Activated naive CD4-positive, alpha-beta T cell treated with anti-CD3 and anti-CD28 coated beads, Interleukin-2, amount 50 U/mL, for 72 hours (primary cell): ENCODE measurements at places on chromosomes 16 and 17.

DNA sequence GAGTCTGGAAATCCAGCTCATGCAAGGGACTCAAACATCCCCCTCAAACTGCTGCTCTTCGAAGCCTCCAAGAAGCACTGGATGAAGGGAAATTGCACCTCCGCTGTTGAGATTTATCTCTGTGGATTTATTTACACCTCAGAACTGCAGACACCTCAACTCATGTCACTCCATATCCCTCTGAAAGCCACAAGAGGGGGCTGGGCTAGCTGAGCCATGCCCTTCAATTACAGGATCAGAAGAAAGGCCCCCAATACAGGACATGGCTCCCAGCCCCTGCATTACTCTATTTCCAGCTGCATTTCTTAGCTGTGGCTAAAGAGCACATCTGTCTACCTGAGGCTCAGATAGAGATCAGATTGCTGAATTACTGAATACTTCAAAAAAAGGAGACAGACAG is 103.1 kb upstream of the DYNLRB2 start:
- DNase-seq, result no peak

DNA sequence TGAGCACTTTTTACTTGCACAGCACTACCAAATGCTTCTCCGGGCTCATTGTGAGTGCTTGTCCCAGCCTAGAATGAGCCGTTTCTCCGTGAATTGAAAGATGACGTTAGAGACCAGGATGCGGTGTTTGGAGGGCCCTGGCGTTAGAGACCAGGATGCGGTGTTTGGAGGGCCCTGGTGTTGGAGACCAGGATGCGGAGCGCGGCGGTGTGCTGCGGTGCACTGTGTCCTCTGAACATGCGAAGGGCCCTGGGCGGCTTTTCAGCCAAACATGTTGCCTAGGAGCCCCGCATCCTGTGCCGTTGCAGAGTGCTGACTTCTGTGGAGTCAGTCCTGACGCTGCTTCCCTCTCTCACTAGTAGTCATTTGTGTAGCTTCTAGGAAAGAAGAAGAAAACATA is 42.7 kb downstream of the BANP start:
- no peak for DNase-seq

- DNase-seq, result no peak
Measured at GRCh38 chr16:88991813-88992350, 14.9 kb upstream of the CBFA2T3 start.

GRCh38 chr17:77375917-77376651 is 235.3 kb downstream of the SEC14L1 start:
- no peak for DNase-seq

GRCh38 chr17:36824678-36825101 is 112.6 kb upstream of the LHX1 start:
- no peak for DNase-seq

- DNase-seq, result no peak
Measured at GRCh38 chr17:7903154-7904103, 12.7 kb downstream of the RNF227 start.

- no peak for DNase-seq
Measured at GRCh38 chr16:86089334-86089900, 190.5 kb downstream of the IRF8 start.

- DNase-seq, result no peak
Measured at GRCh38 chr16:85041219-85042166, 13.9 kb downstream of the KIAA0513 start.

GRCh38 chr17:48322060-48322459 is 108.0 kb downstream of the SKAP1 start:
- DNase-seq, result no peak

DNA sequence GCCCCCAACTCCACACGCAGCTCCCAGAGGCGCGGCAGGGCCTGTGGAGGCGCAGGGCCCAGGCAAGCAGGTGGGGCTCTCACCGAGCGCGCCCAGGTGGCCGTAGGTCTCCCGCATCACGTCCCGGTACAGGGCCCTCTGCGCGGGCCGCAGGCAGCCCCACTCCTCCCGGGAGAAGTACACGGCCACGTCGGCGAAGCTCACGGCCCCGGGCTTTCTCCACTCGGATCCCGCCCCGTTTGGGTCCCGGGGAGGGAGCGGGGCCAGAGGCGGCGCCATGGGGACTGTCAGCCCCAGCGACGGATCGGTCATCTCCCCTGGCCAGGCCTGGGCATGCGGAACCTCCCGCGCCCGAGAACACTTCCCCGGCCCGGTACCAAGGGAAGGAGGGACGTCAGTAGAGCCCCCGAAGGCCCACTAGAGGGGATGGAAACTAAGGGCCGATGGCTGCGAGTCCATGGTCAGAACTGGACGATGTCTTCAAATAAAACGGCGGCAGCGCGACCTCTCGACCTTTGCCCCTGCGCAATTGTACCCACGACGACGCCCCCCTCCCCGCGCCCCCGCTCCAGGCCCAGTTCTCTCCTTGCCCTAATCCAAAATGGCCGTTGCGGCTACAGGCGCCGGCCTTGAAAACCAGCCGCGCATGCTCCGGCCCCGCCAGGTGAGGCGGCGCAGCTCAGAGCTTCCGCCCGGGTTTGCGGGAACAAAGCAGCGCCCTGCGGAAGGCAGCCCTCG is at the start of gene ZNF747:
ZNF747 (minus strand) TSS at position 491 of the 738 bp plus-strand sequence; CDS start at position 312, 179 bp downstream.
- DNase-seq, result peak; percentile 91

GRCh38 chr16:86563469-86564345 is 2.9 kb upstream of the FOXC2 start:
- DNase-seq, result peak; percentile 76

GRCh38 chr17:33968350-33969044 is 286.6 kb upstream of the CCL2 start:
- peak; percentile 18 for DNase-seq

- DNase-seq, result no peak
Measured at GRCh38 chr16:69367980-69368379, 16.4 kb upstream of the TMED6 start.

DNA sequence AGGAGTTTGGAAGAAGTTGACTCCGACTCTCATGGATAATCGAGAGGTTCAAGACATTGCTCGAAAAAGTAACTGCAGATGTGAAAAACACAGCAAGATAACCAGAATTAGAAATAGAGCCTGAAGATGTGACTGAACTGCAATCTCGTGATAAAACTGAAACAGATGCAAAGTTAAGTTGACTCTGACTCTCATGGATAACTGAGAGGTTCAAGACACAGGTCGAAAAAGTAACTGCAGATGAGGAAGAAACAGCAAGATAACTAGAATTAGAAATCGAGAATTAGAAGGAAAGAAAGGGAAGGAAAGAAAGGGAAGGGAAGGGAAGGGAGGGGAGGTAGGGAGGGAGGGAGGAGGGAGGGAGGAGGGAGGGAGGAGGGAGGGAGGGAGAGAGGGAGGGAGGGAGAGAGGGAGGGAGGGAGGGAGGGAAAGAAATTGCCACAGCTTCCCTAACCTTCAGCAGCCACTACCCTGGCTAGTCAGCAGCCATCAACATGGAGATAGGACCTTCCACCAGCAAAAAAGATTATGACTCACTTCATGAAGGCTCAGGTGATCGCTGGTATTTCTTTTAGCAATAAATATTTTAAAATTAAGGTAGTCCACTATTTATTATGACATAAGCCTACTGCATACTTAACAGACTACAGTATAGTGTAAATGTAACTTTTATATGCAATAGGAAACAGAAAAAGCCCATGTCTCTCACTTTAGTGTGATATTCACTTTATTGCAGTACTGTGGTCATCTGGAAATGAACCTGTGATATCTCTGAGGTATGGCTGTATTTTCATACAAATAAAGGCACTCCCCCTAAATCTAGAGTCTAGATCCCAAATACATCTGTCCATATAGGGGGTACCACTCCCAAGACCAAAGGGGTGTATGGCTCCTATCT is 68.3 kb downstream of the KANSL1 start:
- no peak for DNase-seq

- peak; percentile 54 for DNase-seq
Measured at GRCh38 chr17:2025220-2025621, at the start of gene RTN4RL1. Gene RTN4RL1 (minus strand): TSS chr17:2025334. CDS start chr17:2024865, 469 bp downstream.

- no peak for DNase-seq
Measured at GRCh38 chr17:77394540-77395295, 253.9 kb downstream of the SEC14L1 start.

GRCh38 chr17:57890857-57891232 is 41.0 kb upstream of the MRPS23 start:
- DNase-seq, result no peak

GRCh38 chr16:69438465-69438864 is 14.0 kb downstream of the CYB5B start:
- DNase-seq, result no peak

DNA sequence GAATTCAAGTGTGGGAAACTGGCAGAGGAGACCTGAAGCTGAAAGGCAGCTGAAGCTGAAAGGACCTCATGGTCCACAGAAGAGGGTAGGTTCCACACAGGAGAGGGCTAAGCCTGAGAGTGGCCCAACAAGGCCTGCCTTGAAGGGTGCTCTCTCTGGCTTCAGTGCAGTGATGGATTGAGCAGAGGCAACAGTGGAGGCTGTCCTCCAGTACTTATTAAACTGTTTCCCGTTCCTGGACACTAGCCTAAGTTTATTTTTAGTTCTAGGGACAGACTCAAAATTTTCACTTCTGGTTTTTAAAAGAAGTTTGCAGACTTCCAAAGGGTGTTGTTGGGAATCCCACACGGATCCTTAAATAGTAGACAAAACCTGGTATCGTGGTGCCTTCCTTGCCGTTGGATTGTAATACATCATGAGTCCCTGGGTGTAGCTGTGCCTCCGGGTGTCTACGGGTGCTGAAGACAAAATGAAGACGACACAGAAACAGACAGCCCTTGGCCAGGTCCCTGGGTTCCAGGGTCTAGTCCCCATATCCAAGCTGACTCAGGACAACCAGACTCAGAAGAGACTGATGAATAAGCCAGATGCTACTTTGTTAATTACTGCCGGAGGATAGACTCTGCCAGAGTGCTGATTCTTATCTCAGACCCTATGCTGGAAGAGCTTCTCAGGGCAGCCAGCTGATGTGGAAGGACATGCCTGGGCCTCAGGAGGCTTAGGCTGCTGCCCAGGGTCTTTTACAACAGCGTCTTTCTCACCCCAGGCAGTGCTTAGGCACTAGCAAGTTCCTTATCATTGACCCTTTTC is 7.1 kb upstream of the CMTM4 start:
- no peak for DNase-seq

DNA sequence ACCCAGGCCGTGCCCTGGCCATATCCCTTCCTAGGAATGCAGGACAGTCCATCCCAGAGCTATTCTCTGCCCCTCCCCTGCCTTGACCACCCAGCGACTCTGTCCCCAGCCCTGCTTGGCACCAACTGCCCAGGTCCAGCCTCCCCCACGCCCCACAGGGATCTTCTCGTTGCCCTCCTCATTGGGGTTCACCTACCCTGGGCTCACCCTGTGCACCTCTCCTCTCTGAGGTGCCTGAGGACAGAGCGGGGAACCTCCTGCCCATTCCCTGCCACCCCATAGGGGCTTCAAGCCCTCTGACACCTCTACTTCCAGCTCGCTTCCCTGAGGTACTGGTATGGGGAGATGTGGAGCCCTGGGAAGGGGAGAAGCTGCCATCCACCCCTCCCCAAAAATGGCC is 6.2 kb upstream of the MPP2 start:
- DNase-seq, result no peak

- no peak for DNase-seq
Measured at GRCh38 chr16:8848939-8849391, 19.8 kb downstream of the CARHSP1 start.

DNA sequence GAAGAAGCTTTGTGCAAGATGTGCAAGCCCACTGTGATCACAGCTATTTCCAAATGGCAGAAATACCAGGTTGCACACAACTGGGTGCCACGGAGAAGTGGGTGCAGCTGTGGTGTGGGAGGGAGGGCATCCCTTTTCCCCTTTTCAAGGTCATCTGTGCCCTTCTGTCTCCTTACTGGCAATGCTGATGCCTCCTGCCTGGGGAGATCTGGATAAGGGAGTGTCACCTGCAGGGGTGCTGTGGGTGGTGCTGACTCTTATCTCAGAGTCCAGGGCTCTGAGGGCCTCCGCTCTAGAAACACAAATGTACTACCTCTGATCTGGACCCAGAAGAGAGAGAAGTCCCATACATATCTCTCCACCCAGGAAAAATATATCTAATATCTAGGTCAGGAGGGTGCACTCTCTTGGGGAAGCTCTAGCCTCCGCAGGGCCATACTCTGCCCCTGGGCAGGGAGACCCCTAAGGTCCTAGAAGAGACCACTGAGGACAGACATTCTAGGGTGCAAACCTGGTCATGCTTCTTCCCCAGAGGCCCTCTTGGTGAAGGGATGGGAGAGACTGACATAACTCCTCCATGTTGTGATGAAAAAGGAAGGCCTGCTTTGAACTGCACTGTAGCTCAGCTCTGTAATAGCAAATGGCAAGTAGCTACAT is 18.5 kb downstream of the NPRL3 start:
- DNase-seq, result no peak

- no peak for DNase-seq
Measured at GRCh38 chr16:86614699-86615098, 36.4 kb downstream of the FOXL1 start.

DNA sequence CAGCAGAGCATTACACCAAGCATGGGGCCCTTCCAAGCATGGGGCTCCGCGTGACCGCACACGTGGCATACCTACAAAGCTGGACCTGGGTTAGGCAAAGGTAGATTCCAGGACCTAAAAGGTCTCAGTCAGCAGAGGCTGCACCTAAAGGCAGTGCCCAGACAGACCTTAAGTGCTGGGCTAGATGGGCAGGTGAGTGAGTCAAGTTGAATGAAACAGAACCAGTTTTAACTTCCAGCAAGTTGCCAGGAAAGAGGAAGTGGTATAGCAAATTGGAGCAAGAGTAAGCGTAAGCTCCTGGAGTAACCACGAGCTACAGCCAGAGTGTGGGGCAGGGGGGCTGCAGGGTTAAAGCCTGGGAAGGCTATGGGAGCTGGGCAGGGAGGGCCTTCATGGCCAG is 49.5 kb downstream of the SRCIN1 start:
- no peak for DNase-seq

- no peak for DNase-seq
Measured at GRCh38 chr17:16287563-16288027, 65.7 kb downstream of the CENPV start.

- no peak for DNase-seq
Measured at GRCh38 chr17:77815127-77815905, 143.2 kb upstream of the TNRC6C start.

DNA sequence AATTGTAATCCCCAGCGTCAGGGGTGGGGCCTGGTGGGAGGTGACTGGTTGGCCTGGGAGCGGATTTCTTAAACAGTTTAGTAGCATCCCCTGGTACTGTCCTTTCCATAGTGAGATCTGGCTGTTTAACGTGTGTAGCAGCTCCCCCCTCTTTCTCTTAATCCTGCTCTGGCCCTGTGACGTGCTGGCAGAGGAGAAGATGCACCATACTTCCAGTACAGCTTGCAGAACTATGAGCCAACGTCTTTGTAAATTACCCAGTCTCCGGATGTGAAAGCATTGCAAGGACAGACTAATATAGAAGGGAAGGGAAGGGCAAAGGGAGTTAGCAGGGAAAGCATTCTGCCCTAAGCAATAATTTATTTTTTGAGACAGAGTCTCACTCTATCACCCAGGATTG is 83.9 kb downstream of the RMI2 start:
- DNase-seq, result no peak

- no peak for DNase-seq
Measured at GRCh38 chr17:78893684-78894083, 9.3 kb downstream of the CEP295NL start.

- DNase-seq, result no peak
Measured at GRCh38 chr17:80443498-80443897, 28.5 kb downstream of the ENDOV start.

GRCh38 chr17:55198690-55199370 is 65.9 kb upstream of the HLF start:
- no peak for DNase-seq
